ENCODE measurements at places on chromosomes 1 and 21.
A peak's percentile ranks its signal among the peaks of the same experiment; 100 is the strongest.

GRCh38 chr21:37363936-37364335 is 2.6 kb upstream of the DYRK1A start:
- no peak for DNase-seq

- no peak for DNase-seq
Measured at GRCh38 chr1:173064011-173064410, 13.3 kb upstream of the TNFSF18 start.

DNA sequence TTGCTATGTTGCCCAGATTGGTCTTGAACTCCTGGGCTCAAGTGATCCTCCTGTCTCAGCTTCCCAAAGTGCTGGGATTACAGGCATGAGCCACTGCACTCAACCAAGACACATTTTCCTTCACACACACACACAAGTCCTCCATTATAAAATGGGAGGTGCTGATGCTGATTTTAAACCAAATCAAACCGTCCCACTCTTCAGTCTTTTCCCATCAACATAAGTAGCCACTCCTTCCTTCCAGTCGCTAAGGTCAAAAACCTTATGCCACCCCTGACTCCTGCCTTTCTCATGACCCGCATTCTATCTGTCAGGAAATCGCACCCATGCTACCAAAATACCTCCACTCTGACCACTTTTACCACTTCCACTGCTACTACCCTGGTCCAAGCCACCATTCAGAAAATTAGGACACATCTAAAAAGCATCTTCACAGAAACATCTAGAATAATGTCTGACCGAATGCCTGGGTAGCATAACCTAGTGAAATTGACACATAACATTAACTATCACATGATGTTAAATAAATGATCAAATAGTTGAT is 28.0 kb upstream of the IFNGR2 start:
- no peak for DNase-seq

GRCh38 chr1:40838980-40839942 is 22.9 kb downstream of the CITED4 start:
- DNase-seq: no peak

GRCh38 chr21:35088319-35088771 is 39.2 kb upstream of the RUNX1 start:
- no peak for DNase-seq

- DNase-seq: no peak
Measured at GRCh38 chr1:2124446-2125198, 70.0 kb downstream of the FAAP20 start.

GRCh38 chr1:94327001-94327690 is 89.8 kb upstream of the ARHGAP29 start:
- DNase-seq: no peak

- DNase-seq: no peak
Measured at GRCh38 chr1:172450524-172450885, 6.6 kb upstream of the PIGC start.

GRCh38 chr1:100152271-100152670 is 19.3 kb downstream of the TRMT13 start:
- DNase-seq: peak; percentile 78

Measured in MV-4-11 (cell line).